ENCODE measurements at places on chromosomes 6 and 20.

DNA sequence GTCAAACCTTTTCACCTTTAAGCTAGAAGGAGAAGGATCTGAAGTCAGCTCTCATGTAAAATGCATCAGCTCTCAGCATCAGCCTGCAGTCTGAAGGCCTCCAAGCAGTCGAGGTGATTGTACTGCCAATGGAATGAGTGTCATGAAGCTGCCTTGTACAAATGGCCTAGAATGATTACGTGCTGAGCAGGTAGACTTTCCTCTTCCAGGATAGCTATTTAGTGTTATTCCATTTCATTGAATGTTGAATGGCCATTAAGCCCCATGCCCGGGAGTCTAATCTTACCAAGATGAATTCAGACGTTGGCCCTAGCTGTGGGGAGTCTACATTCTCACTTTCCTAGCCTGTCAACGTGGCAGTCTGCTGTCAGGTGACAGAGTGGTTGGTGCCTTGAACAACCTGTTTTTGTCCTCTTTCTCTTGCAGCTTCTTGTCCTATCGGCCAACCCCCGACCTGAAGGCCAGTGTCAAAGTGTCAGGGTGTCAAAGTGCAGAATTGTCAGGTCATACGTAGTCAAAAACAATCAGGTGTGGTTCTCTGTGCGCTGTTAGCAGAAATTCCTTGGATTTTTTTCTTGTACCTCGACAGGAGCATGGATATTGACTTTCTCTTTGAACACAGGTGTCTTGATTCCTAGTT lies 95.2 kb upstream of the TIAM2 start:
- no peak overlapping the region for H3K27ac ChIP-seq
- H3K36me3 ChIP-seq, result no peaks in the 10 kb centered on the region
- DNase-seq, result no peak

DNA sequence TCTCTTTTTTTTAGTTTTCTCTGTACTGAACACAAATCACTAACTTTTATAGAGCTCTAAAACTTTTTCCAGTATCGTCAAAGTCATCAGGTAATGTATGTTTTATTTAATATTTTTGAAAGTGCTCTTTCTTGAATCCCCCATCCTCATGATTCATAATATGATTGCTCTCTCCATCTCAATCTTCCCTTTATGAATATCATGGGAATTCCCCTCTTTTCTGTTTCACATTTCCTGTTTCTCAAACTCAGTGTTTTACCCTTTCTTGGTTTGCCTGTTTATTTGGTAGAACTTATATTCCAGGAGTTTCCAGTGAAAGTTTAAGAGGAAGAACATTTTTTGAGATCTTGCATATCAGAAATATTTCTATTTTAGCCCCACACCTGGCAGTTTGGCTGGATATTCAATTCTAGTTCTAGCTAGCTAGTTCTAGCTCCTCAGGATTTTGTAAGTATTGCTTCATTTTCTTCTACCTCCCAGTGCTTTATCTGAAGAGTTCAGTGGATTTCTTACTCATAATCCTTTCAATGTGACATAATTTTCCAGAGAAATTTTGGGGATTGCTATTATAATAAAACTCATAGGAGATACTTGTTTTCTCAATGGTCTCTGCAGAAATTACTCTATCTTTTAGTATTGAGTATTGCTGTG lies 6.1 kb upstream of the C6orf58 start:
- H3K4me1 ChIP-seq, result no peaks in the 10 kb centered on the region
- H3K27ac ChIP-seq, result no peak overlapping the region
- H3K36me3 ChIP-seq, result no peaks in the 10 kb centered on the region
- H3K4me3 ChIP-seq, result no peak overlapping the region

- H3K27me3 ChIP-seq, result no peaks in the 10 kb centered on the region
- H3K36me3 ChIP-seq, result no peaks in the 10 kb centered on the region
- no peak overlapping the region for H3K27ac ChIP-seq
- no peak for DNase-seq
- no peaks in the 10 kb centered on the region for H3K4me1 ChIP-seq
Observed at GRCh38 chr6:114595591-114595990, 252.8 kb upstream of the HS3ST5 start.

GRCh38 chr20:35796571-35796970 lies 24.8 kb downstream of the PHF20 start:
- peaks cover under 1% of the 10 kb centered on the region for H3K4me1 ChIP-seq
- H3K4me3 ChIP-seq, result no peak overlapping the region
- H3K27me3 ChIP-seq, result no peaks in the 10 kb centered on the region
- peaks cover 15% of the 10 kb centered on the region for H3K36me3 ChIP-seq
- H3K27ac ChIP-seq, result no peak overlapping the region
- no peak for DNase-seq

- H3K27me3 ChIP-seq, result no peaks in the 10 kb centered on the region
- no peaks in the 10 kb centered on the region for H3K36me3 ChIP-seq
- no peak for DNase-seq
- H3K4me3 ChIP-seq, result no peak overlapping the region
- no peak overlapping the region for H3K27ac ChIP-seq
Observed at GRCh38 chr6:83006270-83006905, 59.3 kb downstream of the UBE3D start.

GRCh38 chr6:101150226-101150625 lies 243.3 kb upstream of the GRIK2 start:
- DNase-seq, result no peak
- H3K4me1 ChIP-seq, result no peaks in the 10 kb centered on the region
- no peaks in the 10 kb centered on the region for H3K27me3 ChIP-seq
- no peaks in the 10 kb centered on the region for H3K36me3 ChIP-seq
- no peak overlapping the region for H3K4me3 ChIP-seq

GRCh38 chr6:146785001-146785585 lies 186.3 kb downstream of the ADGB start:
- peak; percentile 40 for DNase-seq
- H3K36me3 ChIP-seq, result no peaks in the 10 kb centered on the region
- H3K27ac ChIP-seq, result no peak overlapping the region
- H3K4me3 ChIP-seq, result no peak overlapping the region

GRCh38 chr6:66717801-66718200 lies 1010.8 kb upstream of the EYS start:
- no peaks in the 10 kb centered on the region for H3K36me3 ChIP-seq
- H3K27me3 ChIP-seq, result no peaks in the 10 kb centered on the region
- DNase-seq, result no peak
- no peaks in the 10 kb centered on the region for H3K4me1 ChIP-seq

DNA sequence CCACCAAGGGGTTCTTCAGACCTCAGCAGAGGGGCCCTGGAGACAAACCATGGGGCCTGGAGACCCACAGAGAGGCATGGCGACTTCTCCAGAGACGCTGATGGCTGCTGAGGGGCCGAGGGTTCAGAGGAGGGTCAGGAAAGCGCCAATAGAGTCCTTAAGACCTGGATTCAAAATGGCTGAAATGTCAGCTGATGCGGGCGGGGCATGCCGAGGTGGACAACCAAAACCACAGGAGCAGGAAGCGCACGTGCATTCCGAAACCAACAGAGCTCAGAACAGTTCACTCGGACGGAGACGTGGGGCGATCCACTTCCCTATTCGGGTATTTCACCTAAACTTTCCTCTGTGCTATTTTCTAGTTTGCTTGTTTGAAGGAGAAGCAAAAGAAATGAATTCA lies 99.9 kb upstream of the RIN2 start:
- no peak for DNase-seq
- no peaks in the 10 kb centered on the region for H3K4me1 ChIP-seq
- H3K27ac ChIP-seq, result no peak overlapping the region
- H3K27me3 ChIP-seq, result peaks cover 56% of the 10 kb centered on the region
- H3K36me3 ChIP-seq, result no peaks in the 10 kb centered on the region

- no peaks in the 10 kb centered on the region for H3K4me1 ChIP-seq
- H3K36me3 ChIP-seq, result peaks cover 39% of the 10 kb centered on the region
- no peak overlapping the region for H3K27ac ChIP-seq
- no peak overlapping the region for H3K4me3 ChIP-seq
- H3K27me3 ChIP-seq, result no peaks in the 10 kb centered on the region
Observed at GRCh38 chr20:47638851-47639250, 137.2 kb downstream of the NCOA3 start.

GRCh38 chr6:167825332-167826229 lies 1.1 kb upstream of the AFDN start:
- DNase-seq, result peak; percentile 78
- no peaks in the 10 kb centered on the region for H3K27me3 ChIP-seq
- peaks cover 20% of the 10 kb centered on the region for H3K4me1 ChIP-seq
- peak overlapping the region; percentile 94 for H3K4me3 ChIP-seq

GRCh38 chr20:40893610-40894236 lies 134.9 kb upstream of the TOP1 start:
- no peak overlapping the region for H3K27ac ChIP-seq
- no peak for DNase-seq
- H3K27me3 ChIP-seq, result 0 out of 2 replicates have a peak, but pooled peaks cover 3% of the 10 kb centered on the region
- H3K4me3 ChIP-seq, result no peak overlapping the region

DNA sequence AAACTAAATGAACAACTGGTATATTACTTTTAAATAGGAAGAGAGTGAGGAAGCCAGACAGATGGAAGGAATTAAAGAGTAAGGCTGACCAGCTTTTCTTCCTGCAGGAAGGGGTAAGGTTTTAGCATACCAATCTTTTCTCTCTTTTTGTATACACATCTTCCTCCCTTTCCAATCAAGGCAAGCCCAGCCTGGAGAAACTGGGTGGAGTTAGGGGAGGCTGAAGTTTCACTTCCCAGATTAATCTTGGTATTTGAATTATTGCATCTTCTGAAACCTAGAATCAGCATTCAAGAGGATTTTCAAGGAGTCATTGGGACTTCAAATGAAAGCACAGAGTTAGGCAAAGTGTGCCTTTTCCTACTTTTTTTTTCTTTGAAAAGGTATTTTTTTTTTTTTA lies 33.1 kb downstream of the TMEM14A start:
- no peak overlapping the region for H3K27ac ChIP-seq
- H3K27me3 ChIP-seq, result 0 out of 2 replicates have a peak, but pooled peaks cover 4% of the 10 kb centered on the region
- peaks cover 6% of the 10 kb centered on the region for H3K36me3 ChIP-seq
- H3K4me1 ChIP-seq, result no peaks in the 10 kb centered on the region
- no peak for DNase-seq

- H3K4me1 ChIP-seq, result no peaks in the 10 kb centered on the region
- H3K27ac ChIP-seq, result no peak overlapping the region
Observed at GRCh38 chr6:92826633-92827032, 592.7 kb downstream of the EPHA7 start.

DNA sequence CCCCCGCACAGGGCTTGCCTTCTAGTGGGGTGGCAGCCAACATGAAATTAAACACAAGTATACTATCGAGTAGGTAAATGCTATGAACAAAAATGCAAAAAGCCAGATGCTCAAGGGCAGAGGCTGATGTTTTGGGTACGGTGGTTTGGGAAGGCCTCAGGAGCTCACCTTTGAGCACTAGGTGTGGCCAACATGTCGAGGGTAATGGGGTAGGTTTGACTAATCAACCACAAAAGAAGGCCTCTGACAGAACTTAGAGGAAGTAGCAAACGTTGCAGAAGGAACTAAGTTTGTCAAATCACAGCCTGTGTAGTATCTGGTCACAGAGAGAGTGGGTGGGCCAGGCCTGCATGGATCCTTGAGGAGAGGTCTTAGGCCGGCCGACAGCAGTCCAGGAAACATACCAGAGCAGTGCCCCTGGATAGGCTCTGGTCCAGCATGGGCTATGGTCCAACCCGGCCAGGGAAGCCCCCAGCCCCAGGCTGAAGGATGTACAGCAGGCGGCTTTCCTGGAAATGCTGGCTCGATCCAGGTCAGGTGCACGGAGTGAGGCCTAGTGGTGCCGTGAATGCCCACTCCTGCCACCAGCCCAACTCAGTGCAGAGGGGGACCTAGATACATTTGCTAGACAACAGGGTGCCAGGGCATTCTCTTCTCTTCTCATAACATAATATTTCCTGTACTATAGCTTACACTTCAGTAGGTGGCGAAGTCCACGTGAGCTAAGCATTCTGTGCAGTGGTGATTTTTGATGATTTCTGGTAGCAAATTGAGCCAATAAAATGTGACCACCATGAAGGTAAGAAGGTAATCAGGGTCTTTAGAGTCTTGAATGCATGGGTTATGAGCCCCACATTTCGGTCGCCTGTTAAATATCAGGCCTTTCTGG lies 56.3 kb upstream of the CD93 start:
- no peaks in the 10 kb centered on the region for H3K36me3 ChIP-seq
- H3K27me3 ChIP-seq, result no peaks in the 10 kb centered on the region
- DNase-seq, result no peak
- H3K4me3 ChIP-seq, result no peak overlapping the region
- peak overlapping the region; percentile 82 for H3K27ac ChIP-seq

DNA sequence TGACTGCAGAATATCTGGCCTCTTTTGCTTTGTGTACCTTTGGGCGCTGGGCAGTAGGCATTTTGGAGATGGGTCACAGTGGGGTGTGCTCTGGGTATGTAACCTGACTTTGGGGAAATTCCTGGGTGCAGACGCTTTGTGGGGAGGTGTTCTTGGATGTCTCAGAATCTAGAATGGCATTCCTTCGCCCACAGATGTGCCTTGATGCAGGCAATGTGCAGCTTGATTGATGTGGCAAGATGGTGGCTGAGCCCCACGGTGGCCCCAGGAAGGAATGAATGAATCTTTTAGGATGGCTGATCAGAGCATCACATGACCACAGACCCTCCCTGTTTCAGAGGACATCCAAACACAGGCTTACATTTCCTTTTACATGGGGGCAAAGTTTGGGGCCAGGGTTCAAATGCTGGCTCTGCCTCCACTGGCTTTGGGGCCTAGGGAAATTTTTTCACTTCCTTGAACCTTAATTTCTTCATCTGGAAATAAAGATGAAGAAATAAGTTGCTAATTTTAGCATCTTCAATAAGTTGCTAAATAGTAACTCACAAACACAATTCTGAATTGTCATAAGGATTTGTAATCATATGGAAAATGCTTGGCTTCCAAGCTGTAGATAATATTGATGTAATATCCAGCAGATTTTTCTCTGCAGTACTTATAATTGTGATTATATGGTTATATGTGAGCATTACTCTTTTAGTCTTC lies 5.6 kb downstream of the PPP1R16B start:
- no peak overlapping the region for H3K4me3 ChIP-seq
- H3K27me3 ChIP-seq, result peaks cover 23% of the 10 kb centered on the region

- peaks cover 52% of the 10 kb centered on the region for H3K27me3 ChIP-seq
- no peaks in the 10 kb centered on the region for H3K4me1 ChIP-seq
- DNase-seq, result no peak
- H3K36me3 ChIP-seq, result no peaks in the 10 kb centered on the region
Observed at GRCh38 chr20:56952258-56953047, 314.0 kb downstream of the BMP7 start.

DNA sequence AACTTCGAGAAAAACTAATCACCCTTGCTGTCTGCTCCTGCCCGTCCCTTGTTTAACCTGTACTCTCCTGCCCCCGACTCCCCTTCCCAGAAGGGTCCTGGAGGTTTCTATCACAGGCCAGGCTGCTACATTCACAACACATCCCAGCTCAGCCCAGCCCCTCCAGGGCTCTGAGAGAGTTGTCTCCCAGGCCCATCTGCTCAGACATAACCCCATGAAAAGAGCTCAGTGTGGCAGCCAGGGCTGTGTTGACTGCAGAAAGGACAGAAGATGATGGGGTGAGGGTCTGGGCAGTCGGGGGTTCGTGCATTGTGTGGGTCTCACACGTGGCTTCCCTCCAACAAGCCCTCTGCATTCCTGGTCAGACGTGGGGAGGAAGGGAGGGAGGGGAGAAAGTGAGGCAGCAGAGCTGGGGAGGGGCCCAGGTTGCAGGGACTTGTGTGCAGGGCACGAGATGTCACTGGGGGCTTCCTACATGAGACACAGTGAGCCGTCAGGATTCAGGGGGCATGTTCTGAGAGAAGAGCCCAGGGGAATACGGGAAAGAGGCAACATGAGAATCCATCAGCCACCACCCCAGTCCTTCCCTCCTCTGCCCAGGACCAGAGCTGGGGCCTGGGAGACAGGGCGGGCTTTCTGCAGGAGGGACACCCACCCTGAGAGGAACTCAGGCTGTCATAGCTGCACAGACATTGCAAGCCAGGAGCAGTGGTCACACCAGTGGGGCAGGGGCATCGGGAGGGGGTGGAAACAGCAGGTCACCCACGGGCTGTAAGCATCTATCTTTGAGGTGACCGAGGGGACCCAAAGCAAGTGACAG lies 372.9 kb downstream of the PREX1 start:
- H3K4me3 ChIP-seq, result no peak overlapping the region
- no peaks in the 10 kb centered on the region for H3K4me1 ChIP-seq
- H3K27ac ChIP-seq, result no peak overlapping the region
- no peaks in the 10 kb centered on the region for H3K36me3 ChIP-seq

All from SK-N-SH (cell line).